Smooth muscle cell of bladder (primary cell): ENCODE measurements at places on chromosomes 1 and 21. TPM values are rescaled to one million over a fixed set of nuclear protein-coding genes. Genes with fewer than 3 reads are reported as not detected.

The CASQ2 gene
- under 0.01 TPM in 2 replicates for total RNA-seq

The URB1 gene
- 12.2 and 17.4 TPM in 2 replicates for total RNA-seq

The MMP23B gene
- 4.6 and 9.8 TPM in 2 replicates for total RNA-seq

The HNRNPR gene
- 70.7 and 78.8 TPM in 2 replicates for total RNA-seq

The TFF3 gene
- total RNA-seq = 0.14 TPM in 1 of 2 replicates, not detected in the other

The IGFN1 gene
- total RNA-seq = under 0.01 and 0.09 TPM in 2 replicates

The CFAP126 gene
- not detected in 2 replicates for total RNA-seq

The C1orf122 gene
- total RNA-seq = 18.7 and 19.8 TPM in 2 replicates

The SMCP gene
- total RNA-seq = not detected in 2 replicates

The PGBD5 gene
- 0.57 and 0.83 TPM in 2 replicates for total RNA-seq

The XCL2 gene
- not detected in 2 replicates for total RNA-seq

The CAPN9 gene
- total RNA-seq = not detected in 2 replicates

The ENO1 gene
- 1,223 and 1,322 TPM in 2 replicates for total RNA-seq

The LCE3D gene
- total RNA-seq = not detected in 2 replicates

The EPHA8 gene
- not detected in 2 replicates for total RNA-seq

The FNDC10 gene
- total RNA-seq = 0.43 and 0.92 TPM in 2 replicates

The INAVA gene
- total RNA-seq = under 0.01 and 0.18 TPM in 2 replicates

The SPRR4 gene
- total RNA-seq = not detected in 2 replicates

The PROX1 gene
- under 0.01 TPM in 2 replicates for total RNA-seq

The IPO9 gene
- 12.8 and 15.4 TPM in 2 replicates for total RNA-seq

The ZNF684 gene
- 2.6 and 3.1 TPM in 2 replicates for total RNA-seq

The MOV10 gene
- total RNA-seq = 43.7 and 45.8 TPM in 2 replicates

The MTARC1 gene
- total RNA-seq = 6.2 and 6.8 TPM in 2 replicates

The CNKSR1 gene
- 0.14 TPM in 1 of 2 replicates, not detected in the other for total RNA-seq

The PRXL2B gene
- 5.5 and 6.0 TPM in 2 replicates for total RNA-seq

The CYP4B1 gene
- total RNA-seq = not detected in 2 replicates

The NPHS2 gene
- total RNA-seq = not detected in 2 replicates

The RIPPLY3 gene
- not detected in 2 replicates for total RNA-seq

The CLDN17 gene
- total RNA-seq = not detected in 2 replicates

The S100A8 gene
- total RNA-seq = not detected in 2 replicates

The KIAA0319L gene
- 35.4 and 37.8 TPM in 2 replicates for total RNA-seq

The JAM2 gene
- 2.6 and 6.9 TPM in 2 replicates for total RNA-seq

The FCGR1A gene
- total RNA-seq = not detected in 2 replicates

The RHD gene
- not detected in 2 replicates for total RNA-seq

The NGF gene
- total RNA-seq = 7.2 and 8.1 TPM in 2 replicates

The PRRX1 gene
- 32.9 and 46.2 TPM in 2 replicates for total RNA-seq

The ZNF593OS gene
- total RNA-seq = not detected in 2 replicates

The PKP1 gene
- under 0.01 TPM in 2 replicates for total RNA-seq

The UBXN10 gene
- total RNA-seq = under 0.01 and 0.14 TPM in 2 replicates

The C1orf115 gene
- total RNA-seq = 0.46 and 0.71 TPM in 2 replicates

The TDRD10 gene
- not detected in 2 replicates for total RNA-seq

The KCNK1 gene
- total RNA-seq = 6.7 and 9.5 TPM in 2 replicates

The S100A7A gene
- total RNA-seq = not detected in 2 replicates

The CNIH3 gene
- total RNA-seq = 3.6 and 6.8 TPM in 2 replicates

The MIXL1 gene
- total RNA-seq = not detected in 2 replicates

The GUCA2A gene
- not detected in 2 replicates for total RNA-seq
